ENCODE measurements at places on chromosomes 7 and 10. TPM values are rescaled to one million over a fixed set of nuclear protein-coding genes. Genes with fewer than 3 reads are reported as not detected.

- H3K27ac ChIP-seq, result no peak overlapping the region
- H3K27me3 ChIP-seq, result no peaks in the 10 kb centered on the region
Observed at GRCh38 chr7:158255156-158255555, 332.5 kb downstream of the PTPRN2 start.

GRCh38 chr7:40200791-40201190 lies 66.0 kb downstream of the SUGCT start:
- H3K27ac ChIP-seq, result no peak overlapping the region
- H3K36me3 ChIP-seq, result no peaks in the 10 kb centered on the region
- H3K4me3 ChIP-seq, result no peak overlapping the region
- no peaks in the 10 kb centered on the region for H3K27me3 ChIP-seq

GRCh38 chr10:99964791-99965190 lies 45.0 kb downstream of the DNMBP start:
- no peak overlapping the region for H3K27ac ChIP-seq
- no peak overlapping the region for H3K4me3 ChIP-seq
- DNase-seq, result no peak
- H3K27me3 ChIP-seq, result no peaks in the 10 kb centered on the region
- no peaks in the 10 kb centered on the region for H3K4me1 ChIP-seq
- H3K36me3 ChIP-seq, result peaks cover 3% of the 10 kb centered on the region

DNA sequence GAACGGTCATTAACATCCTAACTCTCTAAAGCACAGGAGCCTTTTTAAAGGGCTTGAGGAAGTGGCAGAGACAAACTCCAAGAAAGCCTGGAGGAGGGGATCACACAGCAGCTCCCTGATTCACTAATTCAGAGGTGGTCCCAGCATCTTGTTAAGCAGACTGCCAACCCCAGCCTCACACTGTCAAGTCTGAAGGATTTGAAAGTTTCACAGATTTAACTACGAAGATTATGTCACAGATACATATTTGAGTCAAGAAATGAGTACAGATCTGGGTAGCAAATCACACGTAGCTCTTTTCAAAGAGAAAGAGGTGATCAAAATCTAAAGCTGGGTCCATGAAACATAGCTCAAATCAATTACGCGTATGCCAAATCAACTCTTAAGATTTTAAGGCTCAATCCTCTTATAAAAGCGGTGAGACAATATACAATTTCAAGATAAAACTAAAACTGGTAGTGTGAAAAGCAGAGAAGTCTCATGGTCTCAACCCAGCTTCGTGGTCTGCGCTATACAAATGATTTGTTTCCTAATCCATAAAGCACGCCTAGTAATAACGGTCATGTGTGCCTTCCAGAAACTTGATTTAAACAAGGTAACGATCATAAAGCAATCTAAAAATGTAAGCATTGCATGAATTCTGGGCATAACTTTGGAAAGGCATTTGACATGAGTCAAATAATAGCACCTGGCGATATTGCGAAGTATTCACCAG lies 229.9 kb upstream of the MKLN1 start:
- peaks cover 4% of the 10 kb centered on the region for H3K36me3 ChIP-seq
- no peaks in the 10 kb centered on the region for H3K27me3 ChIP-seq
- peak; percentile 50 for DNase-seq
- peak overlapping the region; percentile 11 for H3K4me3 ChIP-seq
- H3K4me1 ChIP-seq, result peaks cover 70% of the 10 kb centered on the region

ENO4 gene
- total RNA-seq, result not detected

Data from activated naive CD4-positive, alpha-beta T cell treated with anti-CD3 and anti-CD28 coated beads for 36 hours (primary cell).